ENCODE measurements at places on chromosomes 1 and 21. TPM values are rescaled to one million over a fixed set of nuclear protein-coding genes. Genes with fewer than 3 reads are reported as not detected.

DNA sequence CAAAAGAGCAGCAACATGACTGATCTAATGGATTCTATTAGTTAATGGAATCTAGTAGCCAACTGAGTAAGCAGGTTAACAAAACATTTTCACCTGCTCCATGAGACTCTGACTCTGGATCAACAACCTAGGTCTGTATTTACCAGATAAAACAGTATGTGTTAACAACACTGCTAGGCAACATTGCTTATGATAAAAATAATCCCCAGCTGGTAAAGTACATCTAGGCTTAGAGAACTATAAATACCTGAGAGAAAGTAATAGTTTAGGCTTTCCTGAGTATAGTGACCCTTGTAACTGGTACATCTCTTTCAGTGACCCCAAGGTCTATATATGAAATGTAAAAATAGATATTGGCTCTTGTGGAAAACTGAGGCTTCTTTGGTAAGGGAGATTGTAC lies 73.6 kb upstream of the TBX15 start:
- DNase-seq = no peak
- H3K36me3 ChIP-seq = no peaks in the 10 kb centered on the region
- H3K4me1 ChIP-seq = no peaks in the 10 kb centered on the region
- no peaks in the 10 kb centered on the region for H3K27me3 ChIP-seq
- no peak overlapping the region for H3K4me3 ChIP-seq
- no peak overlapping the region for H3K27ac ChIP-seq

DNA sequence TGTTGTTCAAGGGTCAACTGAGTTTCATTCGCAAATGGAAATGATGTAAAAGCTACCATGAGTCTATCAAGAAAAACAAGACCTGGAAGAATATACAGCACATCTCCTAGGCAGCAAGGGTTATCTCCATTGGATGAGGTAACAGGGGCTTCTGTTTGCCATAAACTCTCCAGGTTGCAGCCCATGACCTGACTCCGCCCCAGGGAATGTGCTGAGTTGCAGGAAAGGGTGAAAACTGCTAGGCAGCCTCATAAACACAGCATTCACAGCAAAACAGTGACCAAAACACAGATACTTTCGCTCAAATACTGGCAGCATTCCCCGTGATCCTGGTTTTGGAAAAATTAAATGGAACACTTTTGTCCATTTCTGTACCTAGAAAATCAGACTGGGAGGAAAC lies 20.2 kb upstream of the ACTA1 start:
- H3K4me3 ChIP-seq = no peak overlapping the region
- peaks cover 74% of the 10 kb centered on the region for H3K36me3 ChIP-seq
- DNase-seq = peak; percentile 72
- H3K27me3 ChIP-seq = no peaks in the 10 kb centered on the region
- no peaks in the 10 kb centered on the region for H3K4me1 ChIP-seq

GRCh38 chr1:236759252-236759859 lies 35.7 kb upstream of the MTR start:
- no peaks in the 10 kb centered on the region for H3K27me3 ChIP-seq
- no peak overlapping the region for H3K4me3 ChIP-seq
- H3K27ac ChIP-seq = no peak overlapping the region
- peak; percentile 63 for DNase-seq
- H3K36me3 ChIP-seq = no peaks in the 10 kb centered on the region

GRCh38 chr1:160204526-160205241 lies 500 bp upstream of the PEA15 start:
- peaks cover 12% of the 10 kb centered on the region for H3K36me3 ChIP-seq
- DNase-seq = no peak
- H3K4me3 ChIP-seq = peak overlapping the region; percentile 62
- peaks cover 6% of the 10 kb centered on the region for H3K4me1 ChIP-seq
- no peak overlapping the region for H3K27ac ChIP-seq

DNA sequence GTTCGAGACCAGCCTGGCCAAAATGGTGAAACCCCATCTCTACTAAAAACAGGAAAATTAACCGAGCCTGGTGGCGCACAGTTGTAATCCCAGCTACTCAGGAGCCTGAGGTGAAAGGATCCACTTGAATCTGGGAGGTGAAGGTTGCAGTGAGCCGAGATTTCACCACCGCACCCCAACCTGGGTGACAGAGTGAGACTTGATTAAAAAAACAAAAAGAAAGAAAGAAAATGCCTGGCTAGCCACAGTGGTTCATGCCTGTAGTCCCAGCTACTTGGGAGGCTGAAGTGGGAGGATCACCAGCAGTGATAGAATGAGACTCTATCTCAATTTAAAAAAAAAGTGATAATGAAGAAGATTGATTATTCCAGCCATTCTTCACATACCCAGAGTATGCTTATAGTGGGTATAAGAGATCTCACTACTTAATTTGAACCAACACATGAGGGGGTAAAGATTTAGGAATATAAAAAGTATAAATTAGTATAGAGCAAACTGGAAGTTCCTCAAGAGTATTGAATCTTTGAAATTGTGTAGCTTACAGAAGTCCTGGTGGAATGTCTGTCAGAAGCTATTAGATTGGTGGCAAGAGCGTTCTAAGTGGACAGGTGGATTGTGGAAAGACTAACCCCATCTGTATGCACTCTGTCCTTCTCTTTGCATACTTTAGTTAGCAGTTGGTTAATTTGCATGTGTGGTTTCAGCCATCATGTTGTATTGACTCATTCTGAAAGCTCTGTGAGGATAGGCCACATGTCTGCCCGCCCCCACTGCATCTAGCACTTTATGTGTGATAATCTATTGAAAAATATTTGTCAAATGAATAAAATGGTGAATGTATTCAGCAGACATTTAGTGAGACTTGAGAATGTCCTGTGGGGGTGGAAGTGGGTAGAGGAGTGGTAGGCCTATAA lies 25.0 kb downstream of the RLF start:
- no peak overlapping the region for H3K4me3 ChIP-seq
- DNase-seq = no peak
- H3K4me1 ChIP-seq = peaks cover 3% of the 10 kb centered on the region

DNA sequence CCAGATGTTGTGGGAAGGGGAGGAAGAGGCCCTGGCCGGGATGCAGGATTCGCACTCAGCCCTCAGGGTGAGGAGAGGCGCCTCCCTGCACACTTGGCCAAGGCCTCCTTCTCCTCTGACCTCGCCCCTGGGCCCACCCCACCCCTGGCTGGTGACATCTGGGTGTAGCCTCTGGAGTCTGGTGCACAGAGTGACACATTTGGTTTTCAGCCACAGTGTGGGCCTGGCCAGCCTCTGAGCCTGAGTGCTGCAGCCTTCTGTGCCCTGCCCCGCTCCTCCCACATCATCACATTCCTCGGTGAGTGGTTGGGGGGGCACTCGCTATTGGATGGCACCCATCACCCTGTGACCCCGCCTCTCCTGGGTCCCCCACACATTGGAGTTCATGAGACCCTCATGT lies 45.8 kb downstream of the PRDM16 start:
- no peak overlapping the region for H3K27ac ChIP-seq
- no peaks in the 10 kb centered on the region for H3K27me3 ChIP-seq
- no peaks in the 10 kb centered on the region for H3K36me3 ChIP-seq
- H3K4me3 ChIP-seq = no peak overlapping the region

Gene CHAF1B
- 7.1 TPM for total RNA-seq

Gene FCRL4
- not detected for total RNA-seq

Gene LYPD8
- not detected for total RNA-seq

Measured in endodermal cell (in vitro differentiated cells).